ENCODE measurements at places on chromosomes 2 and 18.

- H3K4me3 ChIP-seq: no peak overlapping the region
- H3K27ac ChIP-seq: no peak overlapping the region
- H3K27me3 ChIP-seq: no peaks in the 10 kb centered on the region
- H3K4me1 ChIP-seq: no peaks in the 10 kb centered on the region
- DNase-seq: no peak
Observed at GRCh38 chr2:138670734-138671133, 109.5 kb downstream of the NXPH2 start.

GRCh38 chr2:236665101-236665500 lies 95.5 kb downstream of the ACKR3 start:
- no peak for DNase-seq
- no peak overlapping the region for H3K4me3 ChIP-seq
- H3K27me3 ChIP-seq: peaks cover 2% of the 10 kb centered on the region
- H3K36me3 ChIP-seq: no peaks in the 10 kb centered on the region
- H3K27ac ChIP-seq: no peak overlapping the region
- H3K4me1 ChIP-seq: no peaks in the 10 kb centered on the region

DNA sequence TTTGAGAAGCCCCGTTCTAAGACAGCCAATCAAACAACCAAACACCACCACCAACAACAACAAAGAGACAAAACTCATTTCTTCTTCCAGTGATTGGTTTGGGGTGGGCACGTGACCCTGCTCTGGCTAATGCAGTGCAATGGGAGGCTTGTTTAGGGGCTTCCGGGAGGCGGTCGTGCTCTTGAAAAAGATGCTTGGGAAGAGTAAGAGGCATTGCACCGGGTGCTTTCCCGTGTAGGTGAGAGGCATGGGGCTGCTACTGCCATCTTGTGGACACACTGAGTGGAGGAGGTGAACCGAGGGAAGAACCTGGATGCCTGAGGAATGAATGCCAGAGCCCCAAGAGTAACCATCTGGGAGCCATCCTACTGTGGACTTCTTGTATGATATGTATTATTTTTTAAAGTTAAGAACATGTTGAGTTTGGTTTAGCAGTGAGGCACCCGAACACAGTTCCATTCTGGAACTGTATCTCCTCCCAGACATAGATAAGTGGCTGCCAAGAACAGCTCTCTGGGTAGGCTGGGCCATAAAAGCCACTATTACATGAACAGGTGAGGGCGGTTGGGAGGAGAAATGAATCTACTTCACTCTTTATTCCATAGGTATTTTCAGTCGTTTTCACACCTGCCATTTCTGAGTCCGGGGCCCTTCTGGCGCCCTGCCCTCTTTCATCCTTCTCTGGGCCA lies 19.1 kb upstream of the ARHGAP25 start:
- no peak overlapping the region for H3K4me3 ChIP-seq
- peak overlapping the region; percentile 30 for H3K27ac ChIP-seq
- no peaks in the 10 kb centered on the region for H3K36me3 ChIP-seq
- H3K4me1 ChIP-seq: peaks cover 32% of the 10 kb centered on the region
- peak; percentile 50 for DNase-seq
- no peaks in the 10 kb centered on the region for H3K27me3 ChIP-seq

DNA sequence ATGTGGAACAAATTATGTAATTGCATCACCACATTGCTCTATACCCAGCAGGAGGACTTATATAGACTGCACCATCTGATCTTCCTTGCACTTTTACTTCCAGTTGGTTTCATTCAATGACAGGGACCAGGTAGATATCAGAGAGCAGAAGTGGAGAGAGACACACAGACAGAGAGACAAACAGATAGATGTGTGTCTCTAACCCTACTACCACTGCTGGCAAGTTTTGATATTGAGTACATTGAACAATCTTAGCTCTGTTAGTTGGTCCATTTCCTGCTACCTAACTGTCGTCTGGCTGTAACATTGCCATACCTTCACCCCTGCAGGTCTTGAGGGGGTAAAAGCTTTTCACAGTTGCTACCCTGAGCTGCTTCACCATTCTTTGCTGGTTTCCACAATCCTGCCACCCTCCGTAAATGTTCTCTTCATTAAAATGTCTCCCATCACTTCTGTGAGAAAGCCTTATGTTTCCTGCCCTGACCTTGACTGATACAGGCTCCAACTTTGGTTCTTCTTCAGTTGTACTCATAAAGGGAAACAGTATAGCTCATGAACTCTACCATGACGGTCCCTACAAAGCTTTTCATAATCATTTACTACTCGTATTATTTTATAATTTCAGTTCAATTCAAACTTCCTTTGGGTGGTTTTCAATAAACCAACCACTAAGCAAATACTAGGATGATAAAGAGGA lies 62.3 kb upstream of the ITGA4 start:
- no peaks in the 10 kb centered on the region for H3K36me3 ChIP-seq
- H3K27ac ChIP-seq: peak overlapping the region; percentile 70
- no peak for DNase-seq
- no peaks in the 10 kb centered on the region for H3K27me3 ChIP-seq

- H3K27ac ChIP-seq: no peak overlapping the region
- no peaks in the 10 kb centered on the region for H3K36me3 ChIP-seq
- no peak for DNase-seq
- no peaks in the 10 kb centered on the region for H3K27me3 ChIP-seq
Observed at GRCh38 chr2:51151490-51152140, 119.7 kb upstream of the NRXN1 start.

DNA sequence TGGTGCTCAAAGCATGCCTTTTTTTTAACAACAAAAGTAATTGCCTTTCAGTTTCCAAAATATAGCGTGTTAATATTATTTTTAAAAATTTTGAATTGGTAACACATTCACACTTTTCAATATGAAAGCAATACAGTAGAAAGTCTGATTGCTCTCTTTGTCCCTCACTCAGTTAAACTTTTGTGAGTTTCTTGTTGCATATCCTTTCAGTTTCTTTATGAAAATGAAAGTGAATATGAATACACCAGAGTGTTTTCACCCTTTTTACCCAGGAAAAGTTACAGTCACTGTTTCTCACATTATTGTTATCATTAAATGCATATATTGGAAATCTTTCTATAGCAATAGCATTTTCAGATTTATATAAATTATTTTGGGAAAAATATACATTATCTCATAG lies 377.4 kb upstream of the CRIM1 start:
- H3K27me3 ChIP-seq: no peaks in the 10 kb centered on the region
- no peaks in the 10 kb centered on the region for H3K4me1 ChIP-seq
- H3K27ac ChIP-seq: no peak overlapping the region
- H3K4me3 ChIP-seq: no peak overlapping the region

DNA sequence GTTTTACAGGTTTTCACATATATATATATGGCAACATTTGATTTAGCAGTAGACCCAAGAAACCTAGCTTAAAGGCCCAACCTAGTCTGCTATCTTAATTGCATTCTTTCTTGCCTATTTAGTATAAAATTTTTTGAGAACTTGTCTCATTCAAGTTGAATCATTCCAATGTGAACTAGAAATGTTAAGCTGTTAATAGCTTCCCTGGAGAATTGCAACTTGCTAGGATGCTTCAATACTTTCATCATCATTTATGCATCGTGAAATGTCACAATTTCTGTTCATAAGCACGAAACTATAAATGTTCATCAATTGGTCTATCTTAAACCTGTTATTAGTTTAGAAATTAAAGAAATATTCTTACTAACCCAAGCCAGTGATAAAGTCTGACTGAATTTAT lies 217.6 kb downstream of the BABAM2 start:
- no peak overlapping the region for H3K27ac ChIP-seq

- no peaks in the 10 kb centered on the region for H3K27me3 ChIP-seq
- no peak overlapping the region for H3K27ac ChIP-seq
- peaks cover 2% of the 10 kb centered on the region for H3K4me1 ChIP-seq
- H3K36me3 ChIP-seq: peaks cover 6% of the 10 kb centered on the region
- no peak for DNase-seq
Observed at GRCh38 chr2:15182275-15182674, 378.9 kb downstream of the NBAS start.

DNA sequence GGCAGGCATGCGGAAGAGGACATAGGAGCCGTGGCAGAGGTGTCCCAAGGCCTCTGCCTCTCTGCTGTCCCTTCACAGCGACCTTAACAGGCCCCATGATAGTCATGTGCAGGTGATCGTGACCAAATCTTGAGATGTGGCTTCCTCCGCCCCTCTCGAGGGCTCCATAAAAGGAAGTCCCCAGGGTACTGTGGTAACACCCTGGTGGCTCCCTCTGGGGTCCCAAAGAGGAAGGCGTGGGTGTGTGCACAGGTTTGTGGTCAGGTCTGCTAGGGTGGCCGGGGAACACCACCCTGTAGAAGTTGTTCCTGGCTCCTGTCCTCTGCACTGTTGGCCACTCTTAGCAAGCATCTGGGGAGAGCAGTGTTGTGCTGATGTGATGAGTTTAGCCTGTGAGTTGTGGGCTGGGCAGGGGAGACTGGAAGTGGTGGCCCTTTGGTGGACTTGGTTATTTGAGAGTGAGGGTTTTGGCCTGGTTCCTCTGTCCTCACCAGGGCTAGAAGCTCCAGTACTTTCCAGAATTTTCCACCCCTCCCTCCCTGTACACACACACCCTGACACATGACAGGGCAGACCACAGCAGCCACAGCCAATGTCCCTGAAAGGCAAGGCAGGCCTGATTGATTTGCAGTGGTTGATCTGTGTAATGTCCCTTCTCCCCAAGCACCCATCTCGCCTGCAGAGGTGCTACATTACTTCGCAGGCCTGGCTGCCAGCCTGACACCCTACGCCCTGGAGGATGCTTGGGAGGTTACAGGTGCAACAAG lies 68.9 kb upstream of the BOD1L2 start:
- no peak for DNase-seq
- H3K27ac ChIP-seq: no peak overlapping the region
- no peaks in the 10 kb centered on the region for H3K4me1 ChIP-seq
- peaks cover 21% of the 10 kb centered on the region for H3K27me3 ChIP-seq

DNA sequence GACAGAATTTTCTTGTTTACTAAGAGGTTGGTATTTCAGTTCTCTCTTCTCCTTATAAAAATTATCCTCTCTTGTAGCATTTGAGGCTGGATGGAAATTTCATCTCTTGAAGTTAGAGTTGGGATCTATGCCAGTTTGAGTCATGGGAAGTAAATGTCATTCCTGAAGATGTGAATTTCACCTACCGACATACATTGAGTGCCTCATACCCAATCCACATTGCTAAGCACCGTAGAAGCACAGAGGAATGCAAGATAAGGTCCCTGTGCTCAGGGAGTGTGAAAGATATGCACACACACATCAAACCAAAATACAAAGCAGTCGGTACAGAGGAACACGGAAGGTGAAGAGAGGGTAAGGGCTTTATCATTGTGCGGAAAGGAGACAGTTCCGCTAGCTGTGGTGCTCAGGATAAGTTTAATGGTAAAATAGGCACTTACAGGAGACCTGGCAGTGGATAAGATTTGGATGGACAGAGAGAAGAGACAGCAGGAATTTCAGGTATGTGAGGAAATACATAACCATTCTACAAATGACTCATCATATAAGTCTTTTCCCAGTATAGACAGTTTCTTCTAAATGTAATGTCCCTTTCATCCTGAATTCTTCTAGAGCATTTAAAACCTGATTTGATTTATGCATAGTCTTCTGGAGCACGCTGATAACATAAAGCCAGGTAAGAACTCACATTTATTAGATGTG lies 205.3 kb upstream of the ST6GAL2 start:
- no peak for DNase-seq
- no peaks in the 10 kb centered on the region for H3K4me1 ChIP-seq
- no peak overlapping the region for H3K4me3 ChIP-seq
- no peaks in the 10 kb centered on the region for H3K27me3 ChIP-seq

GRCh38 chr18:30352551-30353168 lies 689.9 kb downstream of the DSC3 start:
- no peaks in the 10 kb centered on the region for H3K36me3 ChIP-seq
- DNase-seq: no peak
- H3K4me1 ChIP-seq: no peaks in the 10 kb centered on the region
- no peak overlapping the region for H3K4me3 ChIP-seq

- H3K36me3 ChIP-seq: no peaks in the 10 kb centered on the region
- no peaks in the 10 kb centered on the region for H3K27me3 ChIP-seq
- H3K4me3 ChIP-seq: no peak overlapping the region
- H3K4me1 ChIP-seq: no peaks in the 10 kb centered on the region
Observed at GRCh38 chr2:161843936-161844335, 219.7 kb downstream of the SLC4A10 start.

GRCh38 chr2:196399722-196400691 lies 228.6 kb upstream of the STK17B start:
- no peaks in the 10 kb centered on the region for H3K36me3 ChIP-seq
- no peak for DNase-seq
- H3K27ac ChIP-seq: no peak overlapping the region

- no peaks in the 10 kb centered on the region for H3K36me3 ChIP-seq
- H3K27ac ChIP-seq: no peak overlapping the region
- no peak overlapping the region for H3K4me3 ChIP-seq
- peaks cover 4% of the 10 kb centered on the region for H3K27me3 ChIP-seq
- H3K4me1 ChIP-seq: no peaks in the 10 kb centered on the region
Observed at GRCh38 chr2:110104025-110104771, 11.4 kb downstream of the MALL start.

DNA sequence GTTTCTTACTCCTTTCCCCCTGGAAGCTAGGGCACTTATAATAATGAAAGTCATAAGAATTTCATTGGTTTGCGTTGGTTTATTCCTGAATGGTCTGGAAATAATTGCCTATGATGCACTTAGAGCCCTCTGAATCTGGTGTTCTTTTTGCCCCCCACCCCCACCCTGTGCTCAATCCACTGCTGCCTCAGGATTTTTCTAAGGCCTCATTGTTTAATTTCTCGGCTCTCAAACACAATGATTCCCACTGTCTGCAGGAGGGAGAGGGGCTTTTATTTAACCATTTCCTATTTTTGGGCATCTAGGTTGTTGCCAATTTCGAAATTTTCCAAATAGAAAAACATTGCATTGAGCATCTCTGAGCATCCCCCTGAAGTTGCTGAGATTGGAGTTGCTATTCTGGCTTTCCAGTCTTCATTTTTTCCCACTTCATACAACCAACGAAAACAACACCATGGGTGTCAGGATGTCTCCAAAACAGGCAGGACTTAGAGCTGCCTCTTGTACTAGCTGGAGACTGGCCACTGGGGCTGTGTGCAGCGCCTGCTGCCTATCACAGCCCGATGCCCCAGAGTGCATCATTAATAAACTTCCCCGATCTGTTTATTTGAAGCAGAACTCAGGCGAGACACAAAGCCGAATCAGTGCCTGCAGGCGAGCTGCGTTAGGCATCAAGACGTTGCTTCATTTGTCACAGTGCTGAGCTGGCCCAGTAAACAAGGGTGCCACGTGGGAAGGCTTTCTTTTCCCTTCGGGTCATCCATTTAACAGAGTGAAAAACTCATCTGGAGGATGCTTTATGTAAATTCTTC lies 1.8 kb upstream of the PCARE start:
- no peaks in the 10 kb centered on the region for H3K36me3 ChIP-seq
- H3K27ac ChIP-seq: no peak overlapping the region
- no peak for DNase-seq
- H3K4me1 ChIP-seq: peaks cover 3% of the 10 kb centered on the region
- no peak overlapping the region for H3K4me3 ChIP-seq
- no peaks in the 10 kb centered on the region for H3K27me3 ChIP-seq

DNA sequence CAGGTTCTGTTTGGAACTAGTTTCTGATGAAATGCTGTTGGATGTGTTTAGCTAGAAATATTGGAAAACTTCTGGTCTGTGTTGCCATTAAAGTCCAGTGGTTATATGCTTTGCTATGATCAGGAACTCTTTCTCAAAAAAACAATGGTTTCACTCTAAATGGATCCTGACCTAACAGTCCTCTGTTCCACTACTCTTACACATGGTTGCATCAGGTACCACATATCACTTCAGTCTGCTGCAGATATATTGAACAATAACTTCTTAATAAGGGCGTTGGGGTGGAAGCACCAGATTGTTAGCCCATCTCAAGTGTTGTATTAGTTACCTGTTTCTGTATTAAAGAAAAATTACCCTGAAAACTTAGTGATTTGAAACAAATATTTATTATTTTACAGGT lies 676.6 kb upstream of the GCFC2 start:
- no peak overlapping the region for H3K4me3 ChIP-seq
- no peaks in the 10 kb centered on the region for H3K27me3 ChIP-seq
- H3K4me1 ChIP-seq: no peaks in the 10 kb centered on the region
- no peak overlapping the region for H3K27ac ChIP-seq
